ENCODE measurements at places on chromosomes 12 and 14. TPM values are rescaled to one million over a fixed set of nuclear protein-coding genes. Genes with fewer than 3 reads are reported as not detected.

STX2 gene
- 10.7 TPM for total RNA-seq

PRB2 gene
- total RNA-seq, result not detected

VRTN gene
- total RNA-seq, result not detected

CLEC9A gene
- not detected for total RNA-seq

GPRC5D gene
- total RNA-seq, result not detected

ACACB gene
- total RNA-seq, result 165 TPM

GLS2 gene
- 1.4 TPM for total RNA-seq

NUBPL gene
- 28.7 TPM for total RNA-seq

CDH24 gene
- 1.9 TPM for total RNA-seq

NUP107 gene
- total RNA-seq, result 22.9 TPM

SLC15A5 gene
- not detected for total RNA-seq

FOXA1 gene
- total RNA-seq, result not detected

PPM1H gene
- total RNA-seq, result 5.8 TPM

PIANP gene
- not detected for total RNA-seq

CCDC175 gene
- total RNA-seq, result not detected

GRIN2B gene
- under 0.01 TPM for total RNA-seq

NGB gene
- not detected for total RNA-seq

FAM222A gene
- 5.6 TPM for total RNA-seq

HOXC10 gene
- total RNA-seq, result not detected

FGF23 gene
- total RNA-seq, result not detected

TSPAN9 gene
- 70.0 TPM for total RNA-seq

RIN3 gene
- total RNA-seq, result 9.7 TPM

LBHD2 gene
- not detected for total RNA-seq

SERPINA10 gene
- not detected for total RNA-seq

IRAK3 gene
- total RNA-seq, result 11.4 TPM

RASSF9 gene
- 10.1 TPM for total RNA-seq

DYNLL1 gene
- 104 TPM for total RNA-seq

SRRM4 gene
- 0.08 TPM for total RNA-seq

REP15 gene
- total RNA-seq, result 6.0 TPM

RGS6 gene
- total RNA-seq, result 18.8 TPM

FOS gene
- 7.1 TPM for total RNA-seq

CLEC1B gene
- total RNA-seq, result not detected

STYK1 gene
- total RNA-seq, result not detected

GPD1 gene
- total RNA-seq, result 9.3 TPM

ADAMTS20 gene
- total RNA-seq, result not detected

IQSEC3 gene
- total RNA-seq, result 1.5 TPM

NRL gene
- 1.9 TPM for total RNA-seq
